ENCODE measurements at places on chromosomes 7 and 10. TPM values are rescaled to one million over a fixed set of nuclear protein-coding genes. Genes with fewer than 3 reads are reported as not detected.

DNA sequence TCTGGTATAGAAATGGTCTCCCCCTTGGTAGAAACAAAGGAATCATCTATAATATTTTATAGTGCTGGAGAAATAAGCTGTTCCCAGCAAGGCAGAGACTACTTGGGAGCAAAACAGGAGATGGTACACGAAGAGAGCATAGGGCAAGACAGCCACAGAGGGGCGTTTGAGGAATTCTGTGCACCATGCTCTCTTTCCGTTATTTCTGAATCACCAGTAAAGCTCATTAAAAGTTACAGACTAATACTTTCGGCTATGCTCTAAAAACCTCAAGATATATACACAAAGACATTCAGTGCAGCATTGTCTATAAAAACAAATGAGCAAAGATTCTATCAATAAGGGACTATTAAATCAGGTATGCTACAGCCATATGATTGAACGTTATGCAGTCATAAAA lies 68.5 kb upstream of the FHIP2A start:
- no peak for DNase-seq
- H3K36me3 ChIP-seq = no peaks in the 10 kb centered on the region
- peaks cover 19% of the 10 kb centered on the region for H3K4me1 ChIP-seq
- H3K27me3 ChIP-seq = no peaks in the 10 kb centered on the region

DNA sequence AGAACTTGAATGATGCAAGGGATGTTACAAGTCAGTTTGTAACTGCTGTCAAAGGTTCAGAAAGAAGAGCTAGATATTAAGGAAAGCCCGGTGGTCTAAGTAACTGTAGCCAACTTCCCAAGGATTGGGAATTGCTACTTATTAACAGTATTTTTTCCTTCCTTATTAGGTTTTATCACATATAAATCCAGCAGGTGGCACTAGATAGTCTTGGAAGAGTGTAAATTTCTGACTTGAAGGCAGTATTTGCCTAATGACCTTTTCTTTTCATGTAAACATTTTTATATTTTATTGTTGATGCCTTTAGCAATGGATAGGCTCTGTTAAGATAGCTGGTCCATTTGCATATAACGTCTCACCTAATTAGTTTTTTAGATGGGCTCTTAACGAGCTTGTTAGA lies 51.2 kb downstream of the ANLN start:
- no peaks in the 10 kb centered on the region for H3K27me3 ChIP-seq
- no peaks in the 10 kb centered on the region for H3K4me1 ChIP-seq
- no peak for DNase-seq

- DNase-seq = no peak
- no peak overlapping the region for H3K27ac ChIP-seq
- no peaks in the 10 kb centered on the region for H3K27me3 ChIP-seq
Measured at GRCh38 chr7:35613150-35613549, 81.8 kb downstream of the HERPUD2 start.

DNA sequence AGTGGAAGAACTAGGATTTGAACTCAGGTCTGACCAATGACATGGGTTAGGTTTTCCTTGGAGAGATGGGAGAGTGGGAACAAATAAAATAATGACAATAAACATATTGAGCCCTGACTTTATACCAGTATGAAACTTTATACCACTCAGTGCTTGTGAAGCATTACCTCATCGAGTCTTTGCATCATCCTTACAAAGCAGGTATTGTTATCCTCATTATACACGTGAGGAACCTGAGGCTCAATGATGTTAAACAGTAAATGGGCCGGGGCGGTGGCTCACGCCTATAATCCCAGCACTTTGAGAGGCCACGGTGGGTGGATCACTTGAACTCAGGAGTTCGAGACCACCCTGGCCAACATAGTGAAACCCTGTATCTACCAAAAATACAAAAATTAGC lies 47.7 kb downstream of the HHEX start:
- no peak overlapping the region for H3K27ac ChIP-seq
- no peaks in the 10 kb centered on the region for H3K4me1 ChIP-seq
- H3K36me3 ChIP-seq = no peaks in the 10 kb centered on the region
- no peak for DNase-seq

GRCh38 chr10:116708391-116708821 lies 34.0 kb downstream of the HSPA12A start:
- no peaks in the 10 kb centered on the region for H3K36me3 ChIP-seq
- no peaks in the 10 kb centered on the region for H3K27me3 ChIP-seq
- DNase-seq = peak; percentile 52
- peaks cover 6% of the 10 kb centered on the region for H3K4me1 ChIP-seq
- H3K4me3 ChIP-seq = no peak overlapping the region

DNA sequence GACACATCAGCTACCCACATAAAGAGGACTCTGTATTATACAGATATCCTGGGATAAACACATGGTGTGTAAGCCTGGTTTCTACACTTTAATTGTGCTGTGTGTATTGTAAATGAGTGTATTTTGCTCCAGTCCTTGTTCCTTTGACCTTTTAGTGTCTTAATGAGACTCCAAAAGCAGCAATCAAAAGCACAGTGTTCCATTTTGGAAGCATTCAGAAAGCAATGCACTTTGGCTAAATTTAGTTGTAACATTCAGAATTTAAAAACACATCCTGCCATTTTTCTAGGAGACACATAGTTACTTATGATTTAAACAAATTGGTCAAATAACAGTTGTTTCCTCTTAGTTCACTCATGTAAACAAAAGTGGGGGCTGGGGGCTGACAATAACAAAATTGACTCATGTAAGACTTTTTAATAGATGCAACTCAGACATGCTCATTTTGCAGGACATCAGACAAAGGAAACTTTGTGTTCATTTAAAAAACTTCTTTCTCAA lies 122.2 kb downstream of the GPR37 start:
- H3K36me3 ChIP-seq = no peaks in the 10 kb centered on the region
- no peak overlapping the region for H3K27ac ChIP-seq
- H3K4me3 ChIP-seq = no peak overlapping the region
- no peaks in the 10 kb centered on the region for H3K4me1 ChIP-seq
- H3K27me3 ChIP-seq = no peaks in the 10 kb centered on the region

DNA sequence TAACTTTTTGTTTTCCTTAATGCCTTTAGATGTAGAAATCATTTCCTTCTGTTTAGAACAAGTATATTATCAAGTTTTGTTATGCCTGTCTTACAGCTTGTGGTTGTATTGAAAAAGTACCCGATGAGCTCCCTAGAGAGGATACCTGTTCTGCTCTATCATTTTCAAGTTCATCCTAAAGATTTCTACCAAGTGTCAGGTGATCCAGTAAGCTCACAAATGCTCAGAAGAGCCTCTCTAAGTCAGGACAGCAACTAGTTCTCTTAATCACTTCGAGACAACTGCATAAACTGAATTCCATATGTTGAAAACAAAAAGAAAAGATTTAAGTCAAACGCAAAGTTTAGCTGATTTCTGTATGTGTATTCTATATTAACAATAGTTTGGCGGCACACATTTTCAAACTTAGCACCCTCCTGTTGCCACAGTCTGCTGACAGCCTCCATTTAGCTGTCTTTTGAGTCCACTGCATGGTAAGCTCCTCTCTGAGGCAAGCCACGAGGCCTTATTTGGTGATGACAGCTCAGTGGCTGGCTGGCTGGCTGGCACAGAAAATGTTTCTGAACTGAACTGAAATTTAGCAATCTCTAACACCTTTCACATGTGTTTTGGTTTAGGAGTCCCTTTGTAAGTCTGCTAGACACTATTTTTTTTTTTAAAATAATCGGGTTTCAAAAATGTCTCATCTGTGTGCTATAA lies 59.4 kb downstream of the SEMA3C start:
- no peak for DNase-seq
- H3K27ac ChIP-seq = no peak overlapping the region
- H3K36me3 ChIP-seq = no peaks in the 10 kb centered on the region
- H3K4me1 ChIP-seq = no peaks in the 10 kb centered on the region
- no peak overlapping the region for H3K4me3 ChIP-seq
- no peaks in the 10 kb centered on the region for H3K27me3 ChIP-seq

DNA sequence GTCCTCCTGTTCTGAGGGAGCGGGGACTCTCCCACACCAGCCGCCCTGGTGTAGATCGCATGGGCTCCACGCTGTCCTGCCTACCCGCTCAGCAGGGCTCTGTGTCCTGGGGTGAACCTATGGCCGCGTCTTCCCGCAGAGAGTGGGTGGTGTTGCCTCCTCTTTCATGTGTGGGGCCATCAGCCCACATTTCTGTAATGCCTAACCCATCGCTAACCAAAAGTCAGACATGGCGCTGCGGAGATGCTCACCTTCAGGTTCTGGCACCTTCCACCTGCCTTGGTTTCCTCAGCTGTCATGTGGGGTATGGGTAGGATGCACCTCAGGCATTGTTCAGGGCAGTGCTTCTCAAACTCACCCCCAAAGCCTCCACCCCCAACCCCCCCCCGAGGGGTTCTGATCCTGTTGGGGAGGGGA lies 50.5 kb upstream of the CAMK2B start:
- no peaks in the 10 kb centered on the region for H3K4me1 ChIP-seq
- no peak overlapping the region for H3K4me3 ChIP-seq
- H3K27me3 ChIP-seq = no peaks in the 10 kb centered on the region
- no peak overlapping the region for H3K27ac ChIP-seq

DNA sequence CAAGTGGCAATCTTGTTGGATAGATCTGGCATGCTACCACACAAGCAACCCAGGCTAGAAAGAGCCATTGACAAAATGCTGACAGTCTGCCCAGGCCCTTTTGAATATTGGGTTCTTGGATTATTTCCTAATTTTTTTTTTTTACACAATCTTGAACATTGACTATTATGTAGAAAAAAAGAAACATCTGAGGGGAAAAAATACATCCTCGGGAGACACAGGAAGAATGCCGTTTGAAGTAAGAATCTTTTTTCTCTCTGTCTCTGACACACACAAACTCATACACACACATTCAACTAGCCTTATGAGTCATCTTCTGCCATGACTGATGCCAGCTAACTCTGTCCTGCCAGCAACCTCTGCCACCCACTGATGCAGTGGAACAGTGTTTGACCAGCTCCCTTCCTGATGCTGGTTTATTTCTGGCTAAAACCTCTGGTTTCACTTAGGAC lies 47.2 kb downstream of the SORBS1 start:
- H3K36me3 ChIP-seq = no peaks in the 10 kb centered on the region
- H3K27me3 ChIP-seq = no peaks in the 10 kb centered on the region
- no peak overlapping the region for H3K4me3 ChIP-seq
- no peak for DNase-seq
- no peak overlapping the region for H3K27ac ChIP-seq
- no peaks in the 10 kb centered on the region for H3K4me1 ChIP-seq

- no peaks in the 10 kb centered on the region for H3K4me1 ChIP-seq
- H3K4me3 ChIP-seq = no peak overlapping the region
- no peak overlapping the region for H3K27ac ChIP-seq
- H3K27me3 ChIP-seq = no peaks in the 10 kb centered on the region
- no peak for DNase-seq
Measured at GRCh38 chr7:89837515-89837914, 316.8 kb upstream of the STEAP1 start.

DNA sequence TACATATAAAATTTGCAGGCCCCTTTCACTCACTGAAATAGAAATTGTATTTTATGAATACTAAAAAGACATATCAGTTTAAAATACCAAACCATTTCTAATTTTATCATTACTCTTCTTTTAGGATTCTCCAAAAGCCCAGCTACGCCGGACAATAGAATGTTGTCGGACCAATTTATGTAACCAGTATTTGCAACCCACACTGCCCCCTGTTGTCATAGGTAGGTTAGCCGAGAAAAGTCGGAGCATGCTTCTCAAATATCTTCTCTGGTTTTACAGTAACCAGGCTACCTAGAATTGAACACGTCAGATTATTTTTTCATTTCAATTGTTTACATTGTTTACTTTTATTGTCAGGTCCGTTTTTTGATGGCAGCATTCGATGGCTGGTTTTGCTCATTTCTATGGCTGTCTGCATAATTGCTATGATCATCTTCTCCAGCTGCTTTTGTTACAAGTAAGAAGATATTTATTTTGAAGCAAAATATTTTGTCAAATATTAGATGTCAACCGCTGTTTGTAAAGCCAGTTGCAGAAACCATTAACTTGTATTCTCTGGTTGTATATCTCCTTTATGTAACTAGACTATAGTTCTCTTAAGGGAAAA lies 57.6 kb downstream of the MMRN2 start:
- H3K36me3 ChIP-seq = no peaks in the 10 kb centered on the region
- peak; percentile 74 for DNase-seq
- no peak overlapping the region for H3K4me3 ChIP-seq
- no peak overlapping the region for H3K27ac ChIP-seq
- H3K4me1 ChIP-seq = no peaks in the 10 kb centered on the region

DNA sequence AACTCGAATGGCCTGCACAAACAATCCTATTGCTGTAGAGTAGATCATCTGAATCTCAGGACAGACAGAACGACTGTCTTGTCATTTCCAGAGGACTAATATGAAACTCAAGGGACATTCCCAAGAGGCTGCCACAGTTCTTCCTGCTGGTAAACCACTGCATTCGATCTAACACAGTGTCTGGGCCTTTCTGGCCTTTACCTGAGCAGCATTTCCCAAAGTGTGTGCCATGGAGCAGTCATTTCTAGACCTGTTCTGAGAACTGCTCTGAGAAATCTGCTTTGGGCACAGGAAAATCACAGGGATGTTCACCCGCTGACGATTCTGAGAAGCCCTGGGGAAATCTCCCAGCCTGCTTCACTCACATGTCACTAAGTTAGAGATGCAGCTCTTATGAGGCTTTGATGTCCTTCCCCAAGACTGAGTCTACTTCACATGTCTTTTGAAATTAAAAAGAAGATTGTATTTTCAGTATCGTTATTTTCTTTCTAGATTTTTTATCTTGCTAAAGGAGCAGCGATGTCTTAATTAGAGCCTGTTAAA lies 18.4 kb downstream of the GPNMB start:
- DNase-seq = no peak
- no peak overlapping the region for H3K4me3 ChIP-seq
- H3K4me1 ChIP-seq = no peaks in the 10 kb centered on the region

- no peak for DNase-seq
- H3K27ac ChIP-seq = no peak overlapping the region
- no peaks in the 10 kb centered on the region for H3K27me3 ChIP-seq
- H3K4me3 ChIP-seq = no peak overlapping the region
- no peaks in the 10 kb centered on the region for H3K36me3 ChIP-seq
Measured at GRCh38 chr7:94897541-94897940, 9.9 kb upstream of the PPP1R9A start.

- H3K4me3 ChIP-seq = no peak overlapping the region
- no peaks in the 10 kb centered on the region for H3K36me3 ChIP-seq
- no peak for DNase-seq
- H3K4me1 ChIP-seq = no peaks in the 10 kb centered on the region
Measured at GRCh38 chr7:1914321-1914720, 244.2 kb downstream of the ELFN1 start.

C10orf90 gene
- total RNA-seq = 0.45 TPM

SNCG gene
- total RNA-seq = 31.0 TPM

TYSND1 gene
- total RNA-seq = 22.5 TPM

KLLN gene
- 0.67 TPM for total RNA-seq

CALML5 gene
- total RNA-seq = not detected

All from thyroid gland (tissue), 4 donors.